ENCODE measurements at places on chromosomes 13 and 19.

- no peak for DNase-seq
These were observed 58.3 kb upstream of the ZNF507 start for GRCh38 chr19:32287086-32287485.

DNA sequence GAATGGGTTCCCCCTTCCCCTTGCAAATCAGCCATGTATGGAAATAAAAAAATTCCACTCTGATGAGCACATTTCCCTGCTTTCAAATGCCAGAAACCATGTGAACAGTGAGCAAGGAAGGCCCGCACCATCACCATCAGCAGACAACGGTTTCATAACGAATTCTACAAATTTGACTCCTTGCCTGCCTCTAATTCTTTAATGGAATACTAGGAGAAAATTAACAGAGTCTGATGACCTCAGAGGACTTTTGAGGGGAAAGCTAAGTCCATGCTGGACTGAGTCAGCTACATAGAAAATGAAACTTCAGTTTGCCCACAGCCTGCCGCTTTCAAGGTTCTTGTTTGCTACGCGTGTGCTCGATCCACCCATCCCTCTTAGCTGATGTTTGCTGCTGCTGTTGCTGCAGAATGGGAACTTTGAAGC, 46.7 kb upstream of the KL start:
- DNase-seq = peak; percentile 58

DNA sequence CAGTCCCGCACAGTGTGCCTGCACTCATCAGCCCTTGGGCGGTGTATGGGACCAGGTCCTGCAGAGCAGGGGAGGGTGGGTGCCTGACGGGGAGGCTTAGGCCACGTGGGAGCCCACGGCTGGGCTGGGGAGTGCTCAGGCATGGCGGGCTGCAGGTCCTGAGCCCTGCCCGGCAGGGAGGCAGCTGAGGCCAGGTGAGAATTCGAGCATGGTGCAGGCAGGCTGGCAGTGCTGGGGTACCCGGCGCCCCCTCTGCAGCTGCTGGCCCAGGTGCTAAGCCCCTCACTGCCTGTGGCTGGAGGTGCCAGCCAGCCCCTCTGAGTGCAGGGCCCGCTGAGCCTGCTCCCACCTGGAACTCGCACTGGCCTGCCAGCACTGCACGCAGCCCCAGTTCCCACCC, 630.9 kb upstream of the PCDH20 start:
- DNase-seq = no peak

DNA sequence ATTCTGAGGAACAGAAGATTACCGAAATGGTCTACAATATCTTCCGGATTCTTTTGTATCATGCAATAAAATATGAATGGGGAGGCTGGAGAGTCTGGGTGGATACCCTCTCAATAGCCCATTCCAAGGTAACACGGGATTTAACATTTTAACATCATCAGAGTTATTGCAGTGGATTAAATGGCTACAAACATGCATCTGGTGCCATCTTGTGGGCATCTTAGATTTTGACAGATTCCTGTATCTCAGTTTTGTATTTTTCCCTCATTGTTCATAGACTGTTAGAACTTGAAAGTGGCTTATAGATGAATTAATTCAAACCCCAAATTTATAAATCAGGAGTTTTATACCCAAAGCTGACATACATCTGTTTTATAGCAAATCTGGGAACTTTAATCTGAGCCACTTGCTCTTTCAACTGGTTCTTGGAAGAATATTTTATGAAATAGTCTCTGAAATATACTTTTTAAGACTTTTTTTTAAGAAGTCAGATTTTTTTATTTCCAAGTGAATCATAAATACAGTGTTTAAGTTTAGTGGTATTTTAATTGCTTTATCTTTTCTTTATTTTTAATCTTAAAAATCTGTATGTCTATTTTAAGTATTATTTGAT, 215.2 kb downstream of the NBEA start:
- DNase-seq = peak; percentile 51

DNA sequence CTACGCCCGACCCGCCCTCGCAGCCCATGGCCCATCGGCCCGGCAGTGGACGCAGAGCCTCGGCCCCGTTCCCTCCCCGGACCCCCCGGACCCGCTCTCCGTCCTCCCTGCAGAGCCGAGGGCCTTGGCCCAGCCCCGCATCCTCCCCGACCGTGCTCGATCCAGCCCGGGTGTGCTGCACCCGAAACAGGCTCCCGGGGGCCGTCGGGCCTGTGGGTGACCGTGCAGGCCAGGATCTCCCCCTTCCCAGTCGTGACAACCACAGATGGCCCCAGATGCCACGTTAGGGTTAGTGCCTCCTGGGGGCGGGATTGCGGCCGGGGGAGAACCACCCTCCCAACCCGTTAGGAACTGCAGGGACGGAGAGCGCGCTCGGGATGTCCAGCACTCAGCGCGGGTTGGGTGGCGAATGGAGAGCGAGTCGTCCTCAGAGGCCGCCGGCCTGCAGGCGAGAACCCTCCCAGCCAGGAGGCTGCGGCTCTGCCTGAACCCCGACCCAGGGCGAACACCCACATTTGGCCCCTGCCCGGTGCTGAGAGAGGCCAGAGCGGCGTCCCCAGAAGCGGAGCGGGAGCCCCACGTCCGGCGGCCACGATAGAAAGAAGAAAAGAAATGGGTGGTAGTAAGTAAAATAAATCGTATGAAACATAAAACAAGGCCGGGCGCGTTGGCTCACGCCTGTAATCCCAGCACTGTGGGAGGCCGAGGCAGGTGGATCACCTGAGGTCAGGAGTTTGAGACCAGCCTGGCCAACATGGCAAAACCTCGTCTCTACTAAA, 6.7 kb upstream of the MADCAM1 start:
- DNase-seq = peak; percentile 31

- peak; percentile 35 for DNase-seq
These were observed 122.6 kb upstream of the SLC10A2 start for GRCh38 chr13:103188713-103189326.

DNA sequence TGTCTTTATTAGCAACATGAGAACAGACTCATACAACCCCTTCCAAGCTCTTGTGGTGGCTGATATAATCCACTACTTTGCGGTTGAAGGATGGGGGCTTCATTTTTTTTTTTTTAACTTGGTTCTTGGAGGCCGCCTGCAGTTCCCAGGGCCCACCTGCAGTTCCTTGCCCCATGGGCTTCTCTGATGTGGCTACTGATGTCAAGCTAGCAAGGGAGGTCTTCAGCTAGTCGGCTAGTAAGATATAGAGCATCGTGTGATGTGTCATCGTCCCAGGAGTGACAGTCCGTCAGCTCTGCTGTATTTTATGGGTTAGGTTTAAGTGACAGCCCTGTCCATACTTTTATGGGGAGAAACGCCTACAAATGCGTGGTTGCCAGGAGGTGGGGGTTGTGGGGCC, 26.1 kb downstream of the UHRF1 start:
- DNase-seq = no peak

DNA sequence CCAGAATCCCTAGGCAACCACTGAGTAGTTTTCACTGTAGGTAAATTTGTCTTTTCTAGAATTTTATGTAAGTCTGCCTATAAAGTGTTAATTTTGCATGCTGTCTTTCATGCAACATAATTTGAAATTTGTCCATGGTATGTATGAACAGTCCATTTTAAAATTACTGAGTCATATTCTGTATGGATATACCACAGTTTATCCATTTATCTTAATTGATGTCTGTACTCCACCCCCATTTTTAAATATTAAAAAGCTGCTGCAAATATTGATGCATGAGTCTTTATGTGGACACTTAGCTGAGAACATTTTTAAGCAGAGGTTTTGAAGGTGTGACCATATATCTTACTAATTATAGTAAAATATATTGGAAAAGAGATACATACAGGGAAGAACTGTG, 9.0 kb downstream of the ZNF134 start:
- no peak for DNase-seq

DNA sequence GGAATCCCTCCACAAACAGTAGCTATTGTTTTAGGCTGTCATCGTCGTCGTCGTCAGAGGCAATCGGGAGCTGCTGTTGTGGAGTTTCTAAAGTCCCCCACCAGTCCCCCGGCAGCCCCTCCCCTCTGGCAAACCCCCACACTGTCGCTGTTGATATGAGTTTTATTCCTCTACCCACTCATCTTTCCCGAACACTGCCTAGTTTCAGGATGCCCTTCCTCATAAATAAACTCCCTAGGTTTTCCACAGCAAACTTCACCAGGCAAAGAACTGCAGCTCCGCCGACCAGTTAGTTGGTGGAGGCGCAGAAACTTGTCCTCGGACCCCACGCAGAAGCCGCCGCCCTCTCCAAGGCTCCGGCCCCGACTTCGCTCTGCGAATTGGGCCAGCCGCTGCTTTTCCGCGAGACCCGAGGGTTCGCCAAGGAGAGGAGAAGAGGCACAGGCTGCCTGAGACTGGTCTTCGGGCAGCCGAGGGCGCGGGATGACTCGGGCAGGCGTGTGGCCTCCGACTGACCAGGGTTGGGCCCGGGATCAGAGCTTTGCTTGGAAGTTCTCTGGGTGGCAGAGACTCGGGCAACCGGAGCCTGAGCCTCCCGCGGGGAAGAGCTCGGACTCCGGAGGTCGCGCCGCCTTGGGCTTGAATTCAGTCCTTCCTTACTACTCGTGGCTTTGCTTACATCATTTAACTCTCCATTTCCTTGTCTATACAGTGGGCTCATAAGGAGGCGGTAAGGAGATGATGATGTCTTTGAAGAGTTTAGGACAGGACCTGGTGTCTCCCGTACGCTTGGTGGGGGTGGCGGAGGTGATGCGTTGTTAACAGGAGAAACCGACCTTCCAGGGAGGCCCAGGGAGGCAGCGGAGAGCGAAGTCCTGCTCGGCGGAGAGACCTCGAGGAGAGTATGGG, 7.9 kb downstream of the PDX1 start:
- no peak for DNase-seq

- DNase-seq = peak; percentile 86
These were observed at the start of gene CNN2 for GRCh38 chr19:1025960-1026782. Gene CNN2, plus strand, starts transcription at chr19:1026608. Its CDS starts 54 bp downstream, at chr19:1026662.

All from fibroblast of skin of right biceps (primary cell).